ENCODE measurements at places on chromosomes 5 and 9. TPM values are rescaled to one million over a fixed set of nuclear protein-coding genes. Genes with fewer than 3 reads are reported as not detected.

DNA sequence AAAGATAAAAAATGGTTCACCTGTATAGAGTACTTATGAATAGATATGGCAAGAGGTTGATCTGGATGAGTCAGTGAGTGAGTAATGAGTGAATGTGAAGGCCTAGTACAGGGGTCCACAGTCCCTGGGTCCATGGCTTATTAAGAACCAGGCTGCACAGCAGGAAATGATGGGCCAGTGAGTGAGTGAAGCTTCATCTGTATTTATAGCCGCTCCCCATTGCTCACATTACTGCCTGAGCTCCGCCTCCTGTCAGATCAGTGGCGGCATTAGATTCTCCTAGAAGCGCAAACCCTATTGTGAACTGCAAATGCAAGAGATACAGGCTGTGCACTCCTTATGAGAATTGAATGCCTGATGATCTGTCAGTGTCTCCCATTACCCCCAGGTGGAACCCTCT, 307.7 kb upstream of the ZNF608 start:
- DNase-seq: no peak

- DNase-seq: no peak
These were observed 367.5 kb downstream of the DEPDC1B start for GRCh38 chr5:60332244-60333004.

The RETREG1 gene
- 10.9 TPM for total RNA-seq

The ZNF483 gene
- total RNA-seq: 8.8 TPM

- no peak for DNase-seq
These were observed 56.5 kb upstream of the RNF38 start for GRCh38 chr9:36456480-36457065.

DNA sequence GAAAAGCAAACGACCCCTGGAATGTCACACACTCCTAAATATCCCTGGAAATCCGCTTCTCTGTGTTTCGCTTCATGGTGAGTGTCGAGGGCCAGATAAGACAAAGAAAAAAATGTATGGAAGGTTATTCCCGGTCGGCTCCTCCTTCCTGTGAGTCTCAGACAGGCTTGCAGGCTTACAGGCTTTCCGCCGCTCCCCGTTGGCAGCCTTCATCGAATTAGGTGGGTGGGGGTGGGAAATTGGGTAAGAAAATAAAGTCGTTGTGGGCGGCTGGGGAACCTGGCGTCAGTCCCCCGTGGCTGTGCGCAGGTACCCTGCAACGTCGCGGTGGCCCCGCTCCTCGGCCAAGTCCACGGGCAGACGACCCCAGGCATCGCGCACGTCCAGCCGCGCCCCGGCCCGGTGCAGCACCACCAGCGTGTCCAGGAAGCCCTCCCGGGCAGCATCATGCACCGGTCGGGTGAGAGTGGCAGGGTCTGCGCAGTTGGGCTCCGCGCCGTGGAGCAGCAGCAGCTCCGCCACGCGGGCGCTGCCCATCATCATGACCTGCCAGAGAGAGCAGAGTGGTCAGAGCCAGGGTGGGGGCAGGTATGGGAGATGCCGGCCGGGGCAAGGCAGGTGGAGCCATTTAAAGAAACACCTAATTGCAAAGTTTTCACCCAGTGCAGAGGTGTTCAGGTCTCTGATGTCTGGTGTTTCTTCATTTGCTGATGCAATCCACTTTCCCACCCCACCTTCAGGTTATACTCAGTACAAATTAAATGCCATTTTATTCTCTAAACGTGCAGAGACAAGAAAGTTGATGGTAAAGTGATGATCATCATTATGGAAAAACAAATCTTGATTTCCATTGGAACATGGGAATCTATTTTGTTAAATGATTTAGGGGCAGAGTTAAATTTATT, 3.2 kb downstream of the CDKN2B start:
- peak; percentile 74 for DNase-seq

DNA sequence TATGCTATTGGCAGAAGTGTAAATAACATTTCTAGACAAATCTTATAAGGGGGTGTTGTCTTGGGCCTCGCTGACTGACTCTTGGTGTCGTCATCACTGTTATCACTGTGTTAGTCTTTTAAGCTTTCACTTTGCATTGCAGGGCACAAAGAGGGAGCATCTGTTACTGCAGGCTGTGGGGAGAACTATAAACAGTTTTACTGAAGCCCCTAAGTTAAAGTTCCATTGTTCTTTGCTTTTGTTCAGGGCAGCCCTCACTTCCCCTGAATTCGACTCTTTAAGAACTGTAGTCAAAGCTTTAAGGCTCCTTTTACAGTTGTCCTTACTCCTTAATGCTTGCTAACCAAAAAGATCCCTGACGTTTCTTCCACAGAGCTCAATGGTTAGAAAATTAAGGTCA, 605.0 kb downstream of the RAB3C start:
- DNase-seq: no peak

DNA sequence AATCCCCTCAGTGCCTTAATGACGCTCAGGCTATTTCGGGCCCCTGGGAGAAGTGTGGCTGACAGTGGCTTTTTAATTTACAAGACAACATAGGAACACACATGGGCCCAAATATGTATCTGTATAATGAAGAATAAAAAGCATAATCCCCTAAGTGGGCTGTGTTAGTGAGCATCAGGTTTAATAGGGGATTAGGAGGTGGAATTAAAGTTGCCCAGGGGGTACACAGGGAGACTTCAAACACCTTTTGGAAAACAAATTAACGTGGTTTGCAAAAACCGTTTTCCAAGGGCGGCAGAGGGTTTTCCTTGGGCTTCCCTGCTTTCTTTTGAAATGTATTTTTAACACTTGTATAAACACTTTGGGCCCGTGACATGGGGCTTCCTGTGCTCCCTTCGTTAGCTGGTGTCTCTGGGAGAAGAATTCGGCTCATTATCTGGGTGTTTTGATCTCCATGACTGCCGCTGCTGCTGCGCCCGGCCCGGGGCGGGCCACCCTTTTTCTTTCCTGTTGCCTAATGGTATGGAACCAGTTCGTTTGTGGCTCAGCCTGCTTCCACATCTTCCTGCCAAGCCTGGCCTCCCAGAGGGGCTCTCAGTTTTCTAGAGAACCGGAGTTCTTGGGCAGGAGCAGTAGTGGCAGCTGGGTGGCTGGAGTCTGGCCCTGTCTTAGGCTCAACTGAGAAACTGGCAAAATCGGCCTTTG, 173.0 kb downstream of the MACROH2A1 start:
- peak; percentile 77 for DNase-seq

The PRELID2 gene
- total RNA-seq: 24.8 TPM

- DNase-seq: peak; percentile 96
These were observed 9.3 kb upstream of the GRIN1 start for GRCh38 chr9:137129456-137130175.

GRCh38 chr5:32129074-32129598, 45.0 kb downstream of the GOLPH3 start:
- no peak for DNase-seq

DNA sequence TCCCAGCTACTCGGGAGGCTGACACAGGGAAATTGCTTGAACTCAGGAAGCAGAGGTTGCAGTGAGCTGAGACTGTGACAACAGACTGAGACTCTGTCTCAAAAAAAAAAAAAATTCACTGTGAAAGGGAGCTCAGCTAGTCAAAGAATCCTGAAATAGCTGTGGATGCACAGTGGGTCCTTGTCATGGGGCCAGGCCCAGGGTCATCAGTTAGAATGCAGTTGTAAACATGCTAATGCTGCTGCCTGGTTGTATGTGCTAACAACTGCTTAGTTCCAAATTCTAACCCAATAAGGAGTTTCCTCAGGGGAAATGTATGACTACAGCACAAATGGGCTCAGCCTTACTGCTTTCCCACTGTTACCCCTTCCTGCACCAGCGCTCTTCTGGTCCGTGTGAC, 84.0 kb downstream of the PALM2AKAP2 start:
- no peak for DNase-seq

DNA sequence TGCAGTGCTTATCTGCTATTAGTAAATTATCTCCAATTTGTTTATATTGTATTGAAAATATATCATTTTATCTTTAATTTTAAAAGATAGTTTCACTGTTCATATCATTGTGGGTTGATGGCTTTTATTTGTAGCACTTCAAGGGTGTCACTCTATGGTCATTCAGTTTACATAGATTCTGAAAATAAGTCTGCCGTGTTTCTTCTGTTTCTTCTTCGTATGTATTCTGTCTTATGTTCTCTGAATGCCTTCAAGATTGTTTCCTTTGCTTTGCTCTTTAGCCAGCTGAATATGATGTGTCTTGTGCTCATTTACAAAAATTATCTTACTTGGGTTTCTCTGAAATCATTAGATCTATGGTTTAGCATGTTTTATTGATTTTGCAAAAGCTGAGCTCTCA, 359.9 kb downstream of the CYLC2 start:
- no peak for DNase-seq

DNA sequence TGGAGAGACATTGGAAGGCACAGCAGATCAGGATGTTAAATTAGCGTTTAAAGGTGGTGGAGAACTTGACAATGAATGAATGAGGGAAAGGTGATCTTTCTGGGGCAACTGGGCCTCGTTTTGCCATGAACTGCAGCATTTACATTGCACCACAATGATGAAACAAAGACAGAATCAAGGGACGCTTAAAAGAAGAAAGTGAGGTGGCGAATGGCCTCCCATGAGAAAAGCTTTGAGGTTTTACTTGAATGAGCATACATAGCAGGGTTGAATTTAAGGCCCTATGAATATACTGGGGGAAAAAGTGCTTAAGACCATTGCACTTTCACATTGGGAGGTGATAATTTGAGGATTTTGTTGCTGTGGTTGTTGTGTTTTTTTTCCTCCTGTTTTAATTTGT, 476.4 kb downstream of the ISL1 start:
- DNase-seq: no peak

DNA sequence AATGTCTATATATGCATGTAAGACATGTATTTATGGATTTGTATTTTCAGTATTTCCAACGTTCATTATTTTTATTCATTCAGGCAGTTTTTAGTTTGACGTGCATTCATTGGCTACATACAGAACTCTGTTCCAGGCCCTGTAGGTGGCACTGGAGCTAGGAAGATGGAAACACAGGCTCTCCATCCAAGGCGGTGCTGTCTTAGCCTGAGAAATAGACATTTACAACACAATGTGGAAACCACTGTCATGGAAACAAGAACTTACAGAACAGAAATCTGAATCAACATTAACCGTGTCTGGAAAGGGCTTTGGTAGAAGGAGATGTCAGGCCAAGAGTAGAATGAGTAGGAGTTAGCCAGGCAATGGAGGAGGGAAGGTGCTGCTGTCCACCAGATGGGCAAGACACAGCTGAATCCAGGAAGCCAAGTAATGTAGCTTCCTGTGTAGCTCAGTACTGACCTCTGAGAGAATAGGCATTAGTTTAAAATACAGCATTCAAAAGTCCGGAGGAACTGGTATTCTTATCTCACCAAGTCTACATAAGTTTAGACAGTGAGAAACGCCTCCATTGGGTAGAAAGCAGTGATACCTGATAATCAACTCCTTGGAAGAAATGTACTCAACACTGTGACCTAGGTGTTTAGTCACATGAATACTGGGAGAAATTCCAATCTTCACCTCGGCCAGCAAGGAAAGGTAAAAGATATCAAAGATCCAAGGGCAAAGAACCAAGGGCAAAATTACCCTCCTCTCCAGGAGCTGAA, 388.6 kb upstream of the CDH6 start:
- DNase-seq: no peak

The STING1 gene
- 101 TPM for total RNA-seq

DNA sequence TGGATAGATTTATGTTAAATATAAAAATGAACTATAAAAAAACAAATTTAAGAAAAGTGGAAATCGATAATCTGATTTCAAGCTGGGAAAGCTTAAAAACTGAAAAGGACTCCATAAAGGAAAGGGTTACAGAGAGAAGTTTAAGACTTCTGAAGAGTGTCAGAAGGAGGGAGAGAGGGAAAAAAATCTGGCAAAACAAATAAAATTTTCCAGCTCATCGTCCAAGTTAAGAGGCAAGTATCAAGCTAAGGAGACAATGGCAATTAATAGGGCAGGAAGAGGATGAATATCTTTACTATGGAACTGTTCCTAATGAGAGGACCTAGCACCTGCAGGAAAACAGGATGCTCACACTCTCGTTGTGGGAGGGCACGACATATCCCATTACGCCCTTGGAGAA, 20.5 kb upstream of the HEXB start:
- DNase-seq: no peak

DNA sequence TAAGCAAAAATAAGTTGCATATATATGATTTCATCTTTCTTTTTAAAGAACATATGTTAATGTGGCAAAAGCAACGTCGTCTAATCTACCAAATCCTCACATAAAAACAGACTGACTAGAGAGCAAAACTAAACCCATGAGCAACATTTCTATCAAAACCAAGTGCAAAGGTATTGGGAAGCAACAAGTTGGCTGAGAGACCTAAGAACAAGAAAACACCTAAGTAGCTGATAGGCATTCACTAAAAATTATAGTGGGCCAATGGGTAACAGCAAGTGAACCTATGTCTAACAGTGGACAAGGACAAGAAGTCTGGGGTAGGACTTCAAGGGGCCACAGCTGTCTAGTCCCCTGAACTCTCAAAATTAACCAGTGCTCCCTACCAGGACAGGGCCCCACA, 130.1 kb downstream of the SIL1 start:
- no peak for DNase-seq

DNA sequence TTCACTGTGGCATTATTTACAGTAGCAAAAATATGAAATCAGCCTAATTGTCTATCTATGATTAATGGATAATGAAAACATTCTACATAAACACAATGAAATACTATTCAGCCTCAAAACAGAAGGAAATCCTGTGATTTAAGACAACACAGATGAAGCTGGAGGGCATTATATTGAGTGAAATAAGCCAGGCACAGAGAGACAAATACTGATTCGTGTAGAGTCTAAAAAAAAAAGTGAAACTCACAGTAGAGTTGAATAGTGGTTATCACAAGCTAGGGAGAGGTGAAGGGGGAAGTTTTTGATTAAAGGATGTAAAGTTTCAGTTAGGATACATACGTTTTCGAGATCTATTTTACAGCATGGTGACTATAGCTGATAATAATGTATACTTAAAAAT, 122.2 kb downstream of the ADAMTS6 start:
- no peak for DNase-seq

GRCh38 chr9:91119142-91119541, 242.6 kb downstream of the AUH start:
- no peak for DNase-seq
